ENCODE measurements at places on chromosomes 4 and X.

DNA sequence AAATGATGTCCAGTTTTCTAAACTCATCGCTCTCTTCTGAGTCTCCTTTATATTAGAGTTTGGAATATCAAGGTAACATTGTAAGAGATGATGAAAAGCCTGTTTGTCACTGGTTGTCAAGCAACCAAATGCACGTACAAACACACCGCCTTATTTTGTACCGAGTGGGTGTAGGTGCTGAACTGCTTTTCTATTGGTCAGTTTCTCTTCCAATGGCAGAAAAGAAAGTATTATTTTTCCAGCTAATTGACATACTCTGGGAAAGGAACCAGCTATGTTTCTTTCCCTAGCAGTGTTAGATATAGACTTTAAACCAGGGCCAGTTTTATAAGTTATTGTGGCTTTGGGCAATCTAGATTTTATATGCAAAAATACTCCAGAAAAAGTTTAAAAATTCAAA, 6.6 kb upstream of the PPM1K start:
- peak; percentile 44 for DNase-seq

DNA sequence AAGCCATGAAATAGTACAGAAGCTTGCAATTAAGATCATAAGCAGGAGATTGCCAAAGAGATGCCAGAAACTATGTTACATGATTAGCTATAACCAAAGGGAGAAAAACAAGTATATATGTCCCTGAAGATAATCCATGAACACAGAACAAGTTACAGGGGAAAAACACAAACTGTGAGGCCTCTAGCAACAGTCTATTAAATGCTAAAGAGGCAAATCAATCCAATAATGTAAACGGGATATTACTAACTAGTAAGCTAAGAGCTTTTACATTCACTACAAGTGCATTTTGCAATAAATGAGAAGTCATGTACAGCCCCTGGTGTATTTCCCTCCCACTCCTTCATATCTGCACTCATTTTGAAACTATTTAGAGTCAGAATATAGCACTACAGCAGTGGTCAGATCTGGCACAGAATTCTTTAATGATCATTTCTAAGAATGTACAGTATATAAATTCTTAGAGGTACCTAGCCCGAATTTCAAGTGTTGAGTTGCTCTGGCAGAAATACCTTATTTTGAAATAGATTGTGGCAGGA, 449.8 kb upstream of the SMIM31 start:
- DNase-seq = no peak

DNA sequence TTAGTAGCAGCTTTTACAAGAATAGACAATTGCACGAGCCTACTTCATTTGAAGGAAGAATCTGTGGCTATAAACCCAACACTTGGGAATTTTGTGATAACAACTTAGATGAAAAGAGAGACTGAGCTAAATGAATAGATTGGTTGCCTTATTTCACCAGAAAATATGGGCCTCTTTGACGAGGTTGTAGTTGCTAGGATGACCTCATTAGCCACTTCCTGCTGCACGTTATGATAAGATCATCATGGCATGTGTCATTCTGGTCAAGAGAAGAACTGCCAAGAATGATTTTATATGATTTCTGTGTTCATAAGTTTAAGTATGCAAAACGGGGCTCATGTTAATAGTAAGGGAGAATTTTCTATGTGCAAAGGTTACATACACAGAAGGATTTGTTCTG, 321.9 kb upstream of the GIMD1 start:
- no peak for DNase-seq

DNA sequence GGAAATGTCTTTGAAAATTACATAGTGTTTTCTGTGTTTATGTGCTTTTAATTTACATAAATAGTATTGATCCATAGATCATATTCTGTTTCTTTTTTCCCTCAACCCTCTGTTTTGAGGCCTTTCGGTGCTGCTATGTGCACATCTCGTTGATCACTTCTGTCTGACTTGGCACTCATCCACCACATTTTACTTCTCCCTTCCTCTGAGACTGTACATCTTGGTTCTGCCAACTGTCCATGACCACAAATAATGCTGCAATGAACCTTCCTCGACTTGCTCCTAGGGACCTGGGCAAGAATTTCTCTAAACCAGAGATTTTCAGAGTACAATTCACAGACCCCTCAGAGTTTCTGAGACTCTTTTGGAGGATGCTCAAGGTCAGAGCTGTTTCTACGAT, 74.4 kb downstream of the RTL5 start:
- DNase-seq = no peak

GRCh38 chr4:36325926-36326325, 44.5 kb downstream of the DTHD1 start:
- no peak for DNase-seq

DNA sequence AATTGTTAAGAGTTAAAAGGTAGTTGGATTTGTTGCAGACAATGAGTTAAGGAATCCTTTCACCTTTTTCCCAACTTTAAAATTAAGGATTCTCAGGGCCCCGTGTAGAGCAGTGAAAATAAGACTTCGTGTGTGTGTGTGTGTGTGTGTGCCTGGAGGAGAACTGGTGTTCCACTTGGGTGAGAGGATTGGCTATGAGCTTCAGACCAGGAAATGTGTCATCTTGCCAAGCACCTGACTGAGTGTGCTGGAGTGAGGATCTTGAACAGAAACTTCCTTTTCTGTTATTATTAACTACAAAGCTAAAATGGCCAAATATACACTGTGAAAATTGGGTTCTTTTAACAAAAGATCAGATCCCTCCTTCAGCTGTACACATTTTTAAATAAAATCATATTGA, 113.1 kb upstream of the VCX2 start:
- no peak for DNase-seq

DNA sequence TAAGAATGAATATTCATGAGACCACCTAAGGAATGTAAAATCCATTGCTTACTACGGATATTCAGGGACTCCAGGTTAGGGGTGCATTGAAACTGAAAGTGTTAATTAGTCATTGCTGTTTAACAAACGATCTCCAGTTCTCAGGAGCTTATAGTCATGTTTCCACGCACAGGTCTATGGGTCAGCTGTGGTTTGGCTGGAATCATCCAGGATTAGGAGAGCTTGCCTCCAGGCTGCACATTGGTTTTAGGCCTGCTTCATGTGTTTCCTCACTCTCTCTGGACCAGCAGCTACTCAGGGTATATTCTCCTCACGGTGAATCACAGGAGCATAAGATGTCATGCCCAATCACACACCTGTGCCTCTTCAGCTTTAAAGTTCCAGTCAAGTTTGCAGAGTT, 98.9 kb downstream of the ATXN3L start:
- DNase-seq = no peak

DNA sequence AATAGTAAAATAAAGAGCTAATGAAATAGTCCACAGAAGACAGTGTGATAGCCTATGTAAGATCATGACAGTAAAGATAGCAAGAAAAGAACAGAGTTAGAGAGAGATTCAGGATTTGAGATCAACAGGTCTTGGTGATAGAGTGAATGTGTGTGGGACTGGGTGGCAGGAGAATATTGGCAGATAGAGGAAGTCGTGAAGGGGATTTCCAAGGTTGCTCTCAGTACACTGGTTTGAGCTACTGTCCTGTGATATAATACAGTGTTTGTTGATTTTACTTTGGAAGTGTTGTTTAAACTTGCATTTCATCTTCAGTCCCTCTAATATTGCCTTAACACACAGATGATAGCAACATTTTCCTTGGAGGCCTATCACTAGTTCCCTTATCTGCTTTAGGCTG, 44.1 kb downstream of the DTHD1 start:
- no peak for DNase-seq

All from HEK293T (cell line).